ENCODE measurements at places on chromosomes 7 and 10.

DNA sequence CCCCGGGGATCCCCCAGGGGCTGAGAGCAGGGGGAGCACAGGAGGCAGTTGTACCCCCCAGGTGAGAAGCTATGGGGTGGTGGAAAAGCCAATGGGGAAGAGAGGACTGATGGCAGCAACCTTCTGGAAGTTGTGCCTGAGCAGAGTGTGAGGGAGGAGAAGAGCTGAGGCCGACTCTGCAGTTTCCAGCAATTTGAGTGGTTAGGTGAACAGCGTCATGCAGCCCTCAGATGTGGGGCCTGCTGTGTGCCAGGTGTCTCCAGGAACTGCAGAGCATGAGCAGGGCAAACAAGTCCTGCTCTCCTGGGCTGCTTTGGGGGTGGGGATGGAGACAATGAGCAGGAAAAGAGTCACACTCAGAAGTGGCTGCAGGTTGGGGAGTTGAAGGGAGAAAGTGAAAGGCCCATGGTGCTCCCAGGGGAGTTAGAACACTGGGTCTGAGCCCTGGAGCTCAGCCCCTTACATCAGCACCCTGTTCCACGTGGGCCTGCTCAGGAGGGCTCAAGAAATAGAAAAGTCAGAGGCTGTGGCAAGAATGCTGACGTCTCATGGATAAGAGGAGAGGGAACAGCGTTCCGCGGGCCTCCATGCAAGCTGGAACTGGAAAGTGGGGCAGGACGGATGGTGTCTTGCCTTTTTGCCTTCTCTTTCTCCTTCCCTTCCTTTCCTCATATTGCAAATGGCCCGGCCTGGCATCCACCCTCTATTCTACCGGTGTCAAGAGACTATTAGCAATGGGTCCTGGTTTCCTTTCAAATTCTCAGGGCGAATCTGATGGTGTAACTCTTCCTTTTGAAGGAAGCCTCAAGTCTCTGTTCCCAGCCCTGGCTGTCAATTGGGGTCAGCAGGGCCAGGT lies 4.0 kb upstream of the AFAP1L2 start:
- DNase-seq, result no peak

DNA sequence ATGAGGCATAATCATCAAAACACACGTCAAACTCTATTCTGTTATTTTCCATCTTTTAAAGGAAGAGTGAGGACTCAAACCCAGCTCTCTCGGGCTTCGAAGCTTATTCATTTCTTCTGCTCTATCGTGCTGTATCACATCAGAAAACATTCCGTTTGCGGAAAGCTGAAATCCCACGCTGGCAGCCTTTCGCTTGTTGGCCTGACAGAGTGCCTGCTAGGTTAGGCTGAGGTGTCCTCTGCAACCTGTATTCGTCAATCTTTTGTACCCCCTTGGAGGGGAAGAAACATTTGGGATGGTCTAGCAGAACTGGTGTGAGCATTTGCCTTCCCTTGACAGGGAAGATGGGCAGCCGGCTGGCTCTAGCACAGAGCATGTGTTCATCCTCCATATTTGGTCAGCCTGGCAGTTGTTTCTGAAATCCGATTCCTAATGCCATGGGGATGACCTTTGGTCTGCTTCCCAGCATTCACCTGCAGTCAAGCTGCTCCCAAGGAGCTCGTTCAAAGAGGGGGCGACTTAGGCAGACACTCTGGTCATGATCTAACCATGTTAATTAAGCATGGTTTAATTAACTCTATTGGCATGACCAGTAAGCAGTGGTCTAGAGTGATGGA lies 55.2 kb downstream of the TACC2 start:
- no peak for DNase-seq

- DNase-seq, result no peak
These were observed 191.8 kb downstream of the CACNB2 start for GRCh38 chr10:18332048-18332447.

DNA sequence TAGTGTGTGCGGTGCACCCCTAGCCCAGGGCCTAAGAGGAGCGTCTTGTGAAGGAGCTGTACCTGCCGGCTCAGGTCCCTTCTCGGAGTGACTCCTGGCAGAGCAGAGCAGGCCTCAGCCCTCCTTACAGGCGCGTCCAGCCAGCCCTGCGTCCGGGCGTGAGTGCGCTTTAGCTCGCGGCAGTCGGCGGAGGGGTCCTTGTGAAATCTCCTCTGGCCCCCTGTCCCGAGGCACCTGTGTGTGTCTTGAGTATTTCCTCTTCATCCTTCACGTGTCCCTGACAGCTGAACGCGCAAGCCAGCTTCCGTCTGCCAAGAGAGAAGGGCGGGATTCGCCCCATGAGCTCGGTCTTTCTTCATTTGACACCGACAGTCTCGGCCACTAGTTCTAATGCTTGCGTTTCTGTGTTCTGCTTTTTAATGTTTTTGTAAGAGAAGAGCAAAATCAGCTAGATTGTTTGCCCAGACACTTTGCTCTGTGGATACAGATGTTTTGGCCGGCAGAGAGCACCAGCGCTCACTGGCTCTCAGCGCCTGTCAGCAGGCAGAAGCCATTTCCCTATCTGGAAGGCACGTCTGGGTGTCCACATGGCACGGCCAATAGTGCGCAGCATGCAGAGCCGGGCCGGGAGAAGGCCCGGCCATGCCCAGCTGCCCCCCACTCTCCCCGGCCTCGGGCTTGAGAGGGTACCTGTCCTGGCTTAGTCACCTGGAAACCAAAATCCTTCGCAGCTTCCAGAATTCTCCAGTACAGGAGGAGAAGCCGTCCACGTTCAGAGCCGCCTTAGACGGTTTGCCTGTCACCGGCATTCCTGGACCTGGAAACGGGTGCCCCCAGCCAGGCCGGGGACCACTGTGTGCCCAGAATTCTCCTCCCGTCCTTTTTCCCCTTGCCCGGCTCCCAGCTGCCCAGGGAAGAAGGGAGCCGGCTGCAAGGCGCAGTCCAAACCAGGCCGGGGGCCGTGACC lies 7.0 kb downstream of the GET4 start:
- no peak for DNase-seq

DNA sequence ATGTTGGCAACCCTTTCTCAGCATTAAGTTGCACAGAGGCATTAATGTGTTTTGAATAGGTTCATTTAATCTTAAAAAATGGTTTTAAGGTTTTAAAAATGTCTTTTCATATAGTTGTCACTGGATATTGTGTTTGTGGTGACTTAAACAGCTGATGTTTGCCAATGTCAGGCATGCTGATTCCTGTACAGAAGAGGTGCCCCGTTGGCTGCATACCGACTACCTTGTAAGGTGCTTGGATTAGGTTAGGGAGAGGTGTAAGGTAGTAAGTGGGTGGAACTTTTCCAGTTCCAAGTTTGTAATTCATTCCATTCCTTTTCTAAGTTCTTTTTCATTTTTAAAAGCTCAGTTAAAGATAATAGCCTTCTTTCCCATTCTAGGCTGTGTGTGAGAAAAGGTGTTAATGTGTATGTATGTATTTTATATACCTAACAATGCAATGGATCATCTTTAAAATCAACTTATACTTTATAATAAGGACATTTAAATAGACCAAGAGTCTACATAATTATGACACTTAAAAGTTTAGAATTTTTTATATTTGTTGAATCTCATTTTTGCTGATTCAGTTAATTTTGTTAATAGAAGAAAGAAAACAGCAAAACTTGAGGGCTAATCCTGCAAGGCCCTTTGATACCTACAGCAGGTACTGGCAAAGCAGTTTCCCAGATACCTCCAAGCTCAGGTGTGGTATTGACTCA lies 155.2 kb downstream of the LCOR start:
- DNase-seq, result no peak
